Activated CD4-positive, alpha-beta T cell treated with anti-CD3 and anti-CD28 coated beads, Interleukin-2, amount 50 U/mL, for 24 hours (primary cell): ENCODE measurements at places on chromosomes 12 and 14.

DNA sequence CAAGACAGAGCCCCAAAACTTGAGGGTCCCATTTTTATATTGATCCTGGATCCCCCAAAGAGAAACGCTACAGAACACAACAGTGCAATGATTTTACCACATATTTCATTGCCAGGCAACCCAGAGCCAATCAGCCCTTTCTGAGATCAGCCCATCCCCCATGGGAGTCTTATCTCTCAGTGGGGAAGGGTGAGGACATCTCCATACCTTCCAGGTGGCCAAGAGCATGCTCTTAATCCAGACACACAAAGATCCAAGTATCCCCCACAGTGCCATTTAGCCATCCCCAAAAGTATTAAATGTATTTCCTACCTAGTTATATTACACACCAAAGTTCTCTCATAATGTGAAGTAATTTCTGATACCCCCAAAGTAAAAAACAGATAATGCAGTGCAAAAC is 62.6 kb upstream of the AMN start:
- no peak for DNase-seq

GRCh38 chr12:120039711-120040110 is 50.7 kb downstream of the BICDL1 start:
- DNase-seq = no peak

DNA sequence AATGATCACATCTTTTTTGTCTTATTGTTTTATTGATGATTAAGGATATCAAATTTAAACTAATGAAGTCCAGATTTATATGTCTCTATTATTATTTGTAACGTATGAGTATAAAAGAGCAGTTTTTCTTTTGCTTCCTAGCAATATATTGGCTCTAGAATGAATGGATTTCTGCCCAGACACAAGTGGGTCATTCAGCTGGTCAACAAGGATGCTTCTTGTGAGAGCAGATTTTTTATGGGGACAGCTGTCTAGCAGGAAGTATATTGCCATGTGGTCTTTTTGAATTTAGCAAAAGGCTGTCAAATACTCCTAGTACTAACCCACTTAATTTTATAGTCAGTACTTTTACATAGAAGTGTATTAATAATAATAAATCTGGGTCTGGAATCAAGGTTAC is 1071.1 kb upstream of the FLRT2 start:
- DNase-seq = no peak

GRCh38 chr12:90368081-90368480 is 586.9 kb downstream of the CCER1 start:
- no peak for DNase-seq

DNA sequence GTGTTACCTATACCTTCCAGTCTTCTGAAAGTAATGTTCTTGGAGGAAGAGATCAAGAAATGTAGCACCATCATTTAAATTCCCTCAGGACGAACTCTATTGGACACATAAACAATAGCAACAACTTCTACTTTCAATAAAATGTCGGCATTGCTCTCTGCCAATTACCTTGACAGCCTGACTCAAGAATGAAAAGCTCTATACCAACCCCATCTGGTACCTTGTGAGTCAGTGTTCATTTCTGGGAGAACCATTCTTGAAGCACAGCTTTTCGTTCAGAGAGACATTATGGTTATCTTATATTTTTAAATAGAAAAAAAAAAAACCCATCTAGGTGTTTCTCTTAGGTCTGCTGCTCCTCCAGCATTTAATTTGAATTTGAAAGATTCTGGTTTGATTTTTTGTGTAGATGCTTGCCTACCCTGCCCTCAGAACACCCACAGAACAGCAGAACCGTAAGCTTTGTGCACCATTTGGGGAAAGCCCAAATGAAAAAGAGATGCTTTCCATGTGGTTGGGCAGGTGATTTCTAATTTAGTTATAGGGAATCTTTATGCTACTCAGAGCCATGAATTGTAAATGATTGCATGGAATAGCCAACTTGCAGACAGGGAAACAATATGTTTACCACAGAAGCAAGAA is 156.0 kb downstream of the SAMD4A start:
- no peak for DNase-seq

GRCh38 chr12:6547987-6548386 is 7.9 kb downstream of the IFFO1 start:
- no peak for DNase-seq

DNA sequence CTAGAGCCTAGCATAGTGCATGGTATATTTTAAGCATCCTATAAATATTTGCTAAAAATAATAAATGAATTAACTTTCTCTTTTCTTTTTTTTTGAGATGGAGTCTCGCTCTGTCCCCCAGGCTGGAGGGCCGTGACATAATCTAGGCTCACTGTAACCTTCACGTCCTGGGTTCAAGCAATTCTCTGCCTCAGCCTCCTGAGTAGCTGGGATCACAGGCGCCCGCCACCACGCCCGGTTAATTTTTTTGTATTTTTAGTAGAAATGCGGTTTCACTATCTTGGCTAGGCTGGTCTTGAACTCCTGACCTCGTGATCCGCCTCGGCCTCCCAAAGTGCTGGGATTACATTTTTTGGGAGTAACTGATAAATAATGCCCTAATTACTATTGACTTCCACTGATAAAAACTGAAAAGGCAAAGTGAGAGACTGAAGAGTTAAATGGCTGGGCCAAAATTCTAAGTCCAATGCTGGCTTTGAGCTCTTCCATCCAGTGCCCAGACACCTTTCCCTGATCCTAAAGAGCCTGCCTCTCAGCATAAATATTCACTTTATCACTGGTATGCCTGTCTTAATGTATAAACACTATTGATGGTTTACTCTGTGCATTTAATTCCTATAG is 213.0 kb upstream of the KRR1 start:
- no peak for DNase-seq

- no peak for DNase-seq
Measured at GRCh38 chr12:75909714-75910656, 121.6 kb downstream of the PHLDA1 start.

- no peak for DNase-seq
Measured at GRCh38 chr12:14995583-14996425, 23.0 kb downstream of the PDE6H start.

GRCh38 chr12:116442946-116443345 is 116.2 kb upstream of the MAP1LC3B2 start:
- no peak for DNase-seq

DNA sequence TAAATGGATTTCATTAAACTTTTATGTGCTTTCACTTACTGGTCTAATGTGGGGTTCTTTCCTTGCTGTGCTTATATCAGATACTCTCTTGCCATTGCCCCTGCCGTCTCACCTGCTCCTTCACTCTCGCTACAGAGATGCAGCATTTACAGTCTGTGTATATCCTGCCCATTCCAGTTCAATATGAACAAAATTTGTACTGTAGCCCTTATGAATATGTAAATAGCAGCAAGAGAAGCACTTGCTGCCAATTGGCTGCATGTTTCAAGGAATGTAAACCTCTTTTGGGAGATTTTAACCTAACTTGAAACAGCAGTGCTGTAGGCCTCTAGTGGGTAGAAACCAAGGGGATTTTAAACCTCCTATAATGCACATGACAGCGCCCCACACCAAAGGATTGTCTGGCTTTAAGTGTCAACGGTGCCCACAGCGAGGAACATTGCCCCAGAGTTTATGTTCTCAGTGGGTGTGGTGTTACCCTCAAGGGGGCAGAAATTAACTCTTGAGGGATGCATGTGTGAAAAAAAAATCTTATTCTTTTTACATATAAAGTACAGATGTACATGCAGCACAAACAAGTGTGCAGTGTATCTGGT is 19.1 kb downstream of the PCNX1 start:
- DNase-seq = no peak

- DNase-seq = no peak
Measured at GRCh38 chr14:83255015-83255726, 1721.5 kb upstream of the SEL1L start.

- no peak for DNase-seq
Measured at GRCh38 chr12:120402217-120402616, 33.3 kb upstream of the MSI1 start.

- DNase-seq = no peak
Measured at GRCh38 chr14:35320472-35320871, 28.3 kb downstream of the PSMA6 start.

DNA sequence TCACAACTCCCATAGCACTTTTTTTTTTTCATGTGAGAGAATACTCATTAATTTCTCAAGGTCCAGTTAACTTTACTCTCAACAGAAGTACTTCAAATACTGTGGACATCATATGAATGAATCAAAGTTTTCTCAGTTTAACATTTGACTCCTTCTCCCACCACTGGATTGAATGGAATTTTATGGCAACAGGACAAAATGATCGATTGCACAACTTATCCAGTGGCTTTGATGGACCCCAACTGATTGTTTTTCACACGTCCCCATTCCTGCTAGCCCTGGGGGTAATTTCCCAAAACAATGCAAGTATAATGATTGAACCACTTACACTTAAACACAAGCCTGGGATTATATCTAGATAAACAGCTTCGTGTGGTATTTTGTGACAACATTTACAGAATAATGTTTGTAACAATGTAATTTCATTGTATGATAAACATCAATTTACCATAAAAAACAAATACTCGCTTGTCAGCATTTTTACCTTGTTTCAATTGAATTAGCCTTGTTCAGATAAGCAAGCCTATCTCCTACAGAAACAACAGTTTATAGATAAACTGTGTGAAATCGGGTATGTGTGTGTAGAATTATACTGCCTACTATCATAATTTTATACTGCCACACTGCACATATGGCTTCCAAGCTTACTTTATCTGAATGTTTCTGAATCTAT is 60.9 kb downstream of the SOX5 start:
- no peak for DNase-seq

- no peak for DNase-seq
Measured at GRCh38 chr12:91746976-91747375, 398.7 kb downstream of the BTG1 start.

DNA sequence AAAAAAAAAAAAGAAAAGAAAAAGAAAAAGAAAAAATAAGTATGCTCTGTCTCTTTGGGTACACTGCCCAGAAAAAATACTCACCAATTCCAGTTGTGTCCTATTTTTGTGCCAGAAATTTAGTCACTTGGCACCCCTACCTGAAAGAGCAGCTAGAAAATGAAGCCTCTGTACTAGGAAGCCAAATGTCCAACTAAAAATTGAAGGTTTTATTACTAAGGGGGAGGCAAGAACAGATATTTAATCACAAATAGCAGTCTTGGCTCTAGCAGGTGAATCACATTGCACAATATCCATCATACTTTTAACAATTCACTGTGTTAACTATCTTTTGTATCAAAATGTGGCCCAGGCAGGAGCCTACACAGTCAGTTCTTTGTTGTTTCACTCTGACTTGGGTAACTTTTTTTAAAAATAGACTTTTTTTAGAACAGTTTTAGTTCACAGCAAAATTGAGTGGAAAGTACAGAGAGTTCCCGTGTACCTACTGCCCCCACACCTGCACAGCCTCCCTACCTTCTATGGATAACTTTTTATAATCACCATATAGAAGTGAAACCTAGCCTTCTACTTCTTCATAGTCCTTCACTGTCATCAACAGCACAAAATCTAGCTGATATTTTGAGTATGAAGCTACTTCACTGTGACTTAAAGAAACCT is 87.1 kb upstream of the ATF7IP start:
- DNase-seq = no peak

- DNase-seq = no peak
Measured at GRCh38 chr12:13947276-13947946, 34.0 kb downstream of the GRIN2B start.

- no peak for DNase-seq
Measured at GRCh38 chr12:11855983-11856374, 206.5 kb downstream of the ETV6 start.

DNA sequence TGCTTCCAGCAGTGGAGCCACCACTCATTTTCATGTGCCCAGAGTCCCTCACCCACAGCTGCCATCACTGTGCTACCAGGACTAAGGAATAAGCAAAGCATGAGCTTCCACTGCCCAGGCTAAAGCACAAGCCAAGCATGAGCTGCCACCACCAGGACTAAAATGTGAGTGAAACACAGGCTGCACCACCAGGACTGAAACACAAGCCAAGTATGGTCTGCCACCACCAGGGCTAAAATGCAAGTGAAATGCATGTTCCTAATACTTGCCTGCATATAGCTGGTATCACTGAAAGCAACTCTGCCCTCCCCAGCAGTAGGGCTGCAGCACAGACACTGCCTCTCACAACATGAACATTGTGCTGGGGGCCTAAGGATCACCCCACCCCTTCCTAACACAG is 30.0 kb downstream of the CEP83 start:
- DNase-seq = no peak

DNA sequence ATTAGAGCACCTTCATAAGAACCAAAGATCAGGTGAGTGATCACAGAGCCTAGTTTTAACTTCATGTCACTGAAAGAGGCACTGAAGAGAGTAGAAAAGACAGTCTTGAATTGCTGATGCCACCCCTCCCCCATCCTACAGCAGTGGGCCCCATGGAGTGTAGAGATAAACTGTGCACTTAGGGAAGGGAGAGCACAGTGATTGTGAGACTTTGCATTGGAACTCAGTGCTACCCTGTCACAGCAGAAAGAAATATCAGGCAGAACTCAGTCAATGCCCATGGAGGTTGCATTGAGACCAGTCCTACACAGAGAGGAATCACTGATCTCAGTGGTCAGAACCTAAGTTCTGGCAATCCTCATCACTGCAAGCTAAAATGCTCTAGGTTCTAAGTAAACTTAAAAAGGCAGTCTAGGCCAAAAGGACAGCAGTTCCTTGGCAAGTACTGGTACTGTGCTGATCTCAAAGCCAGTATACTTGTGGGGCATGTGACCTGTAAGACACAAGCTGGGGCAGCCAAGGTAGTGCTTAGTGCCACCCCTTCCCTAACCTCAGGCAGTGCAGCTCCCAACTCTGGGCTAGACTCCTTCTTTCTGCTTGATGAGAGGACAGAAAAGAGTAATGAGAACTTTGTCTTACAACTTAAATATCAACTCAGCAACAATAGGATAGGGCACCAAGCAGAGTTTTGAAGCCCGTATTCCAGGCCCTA is 94.1 kb downstream of the FSCB start:
- DNase-seq = no peak
